Airway epithelial cell (primary cell): ENCODE measurements at places on chromosomes 12 and 14. TPM values are rescaled to one million over a fixed set of nuclear protein-coding genes. Genes with fewer than 3 reads are reported as not detected.

The LRP1-AS gene
- not detected in 2 replicates for total RNA-seq

The CPNE8 gene
- total RNA-seq: 7.7 and 8.0 TPM in 2 replicates

The CEBPE gene
- total RNA-seq: not detected in 2 replicates

The TPH2 gene
- total RNA-seq: not detected in 2 replicates

The ADAM21 gene
- total RNA-seq: 0.14 and 1.2 TPM in 2 replicates

The BAZ2A gene
- 26.1 and 42.3 TPM in 2 replicates for total RNA-seq

The SLCO1B1 gene
- not detected in 2 replicates for total RNA-seq

The KIF26A gene
- 0.99 and 1.7 TPM in 2 replicates for total RNA-seq

The ACACB gene
- total RNA-seq: 0.70 and 6.5 TPM in 2 replicates

The NKX2-1 gene
- 9.1 and 10.6 TPM in 2 replicates for total RNA-seq

The LUM gene
- total RNA-seq: 0.60 and 2.8 TPM in 2 replicates

The PROX2 gene
- not detected in 2 replicates for total RNA-seq

The CYP27B1 gene
- 10.4 and 15.0 TPM in 2 replicates for total RNA-seq

The ESPL1 gene
- total RNA-seq: 9.4 and 12.3 TPM in 2 replicates

The LPAR5 gene
- 16.6 TPM in 2 replicates for total RNA-seq

The RERGL gene
- total RNA-seq: not detected in 2 replicates

The NUDT14 gene
- 24.0 and 24.5 TPM in 2 replicates for total RNA-seq

The OR6C6 gene
- total RNA-seq: not detected in 2 replicates

The SMIM41 gene
- total RNA-seq: not detected in 2 replicates

The ANO2 gene
- total RNA-seq: 0.07 TPM in 1 of 2 replicates, not detected in the other

The TESPA1 gene
- not detected in 2 replicates for total RNA-seq

The FANCM gene
- total RNA-seq: 4.7 and 5.7 TPM in 2 replicates

The PPP1R36 gene
- total RNA-seq: 0.14 TPM in 1 of 2 replicates, not detected in the other

The NR4A1 gene
- total RNA-seq: 1.9 and 6.2 TPM in 2 replicates

The YAF2 gene
- 3.1 and 6.3 TPM in 2 replicates for total RNA-seq

The LTBP2 gene
- 21.2 and 28.1 TPM in 2 replicates for total RNA-seq

The STRAP gene
- 132 and 148 TPM in 2 replicates for total RNA-seq

The GALNT6 gene
- 33.9 and 42.5 TPM in 2 replicates for total RNA-seq

The CLEC12A gene
- total RNA-seq: not detected in 2 replicates

The ACSS3 gene
- 0.21 TPM in 1 of 2 replicates, not detected in the other for total RNA-seq

The ZDHHC22 gene
- total RNA-seq: not detected in 2 replicates

The PRR13 gene
- 111 and 112 TPM in 2 replicates for total RNA-seq

The KRT82 gene
- not detected in 2 replicates for total RNA-seq

The KCNJ8 gene
- 0.14 and 0.33 TPM in 2 replicates for total RNA-seq

The SLC35E3 gene
- total RNA-seq: 1.8 and 5.0 TPM in 2 replicates

The CLEC2B gene
- total RNA-seq: 0.23 and 0.63 TPM in 2 replicates

The FBLN5 gene
- total RNA-seq: 1.9 and 2.8 TPM in 2 replicates
